ENCODE measurements at places on chromosomes 3 and 15.

DNA sequence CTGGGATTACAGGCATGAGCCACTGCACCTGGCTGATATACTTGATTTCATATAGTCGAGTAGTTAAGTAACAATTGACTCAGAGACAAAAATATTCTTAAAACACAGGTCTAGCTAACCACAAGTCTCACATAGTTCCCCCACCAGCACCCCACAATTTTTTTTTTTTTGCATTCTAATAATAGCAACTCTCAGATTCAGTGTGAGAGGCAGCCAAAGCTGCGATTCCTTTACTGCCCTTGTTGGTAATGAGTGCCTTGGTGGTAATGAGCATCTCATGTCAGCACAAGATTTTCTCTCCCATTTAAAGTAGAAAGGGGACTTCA, 72.5 kb downstream of the WWTR1 start:
- DNase-seq: no peak

- DNase-seq: no peak
These were observed 534.2 kb downstream of the NSUN3 start for GRCh38 chr3:94596887-94597566.

DNA sequence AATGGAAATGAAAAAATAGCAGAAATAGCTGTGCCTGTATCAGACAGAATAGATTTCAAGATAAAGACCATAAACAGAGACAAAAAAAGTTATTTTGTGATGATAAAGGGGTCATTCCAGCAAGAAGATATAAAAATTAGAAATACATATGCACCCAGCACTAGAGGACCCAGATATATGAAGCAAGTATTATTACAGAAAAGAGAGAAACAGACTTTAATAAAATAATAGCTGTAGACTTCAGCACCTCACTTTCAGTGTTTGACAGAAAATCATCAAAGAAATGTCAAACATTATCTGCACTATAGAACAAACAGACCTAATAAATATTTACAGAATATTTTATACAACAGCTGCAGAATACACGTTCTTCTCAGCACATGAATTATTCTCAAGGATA, 783.7 kb downstream of the PLOD2 start:
- no peak for DNase-seq

- no peak for DNase-seq
These were observed 5.4 kb downstream of the OXSR1 start for GRCh38 chr3:38170722-38171121.

- DNase-seq: no peak
These were observed 37.8 kb downstream of the LSM3 start for GRCh38 chr3:14216257-14217048.

DNA sequence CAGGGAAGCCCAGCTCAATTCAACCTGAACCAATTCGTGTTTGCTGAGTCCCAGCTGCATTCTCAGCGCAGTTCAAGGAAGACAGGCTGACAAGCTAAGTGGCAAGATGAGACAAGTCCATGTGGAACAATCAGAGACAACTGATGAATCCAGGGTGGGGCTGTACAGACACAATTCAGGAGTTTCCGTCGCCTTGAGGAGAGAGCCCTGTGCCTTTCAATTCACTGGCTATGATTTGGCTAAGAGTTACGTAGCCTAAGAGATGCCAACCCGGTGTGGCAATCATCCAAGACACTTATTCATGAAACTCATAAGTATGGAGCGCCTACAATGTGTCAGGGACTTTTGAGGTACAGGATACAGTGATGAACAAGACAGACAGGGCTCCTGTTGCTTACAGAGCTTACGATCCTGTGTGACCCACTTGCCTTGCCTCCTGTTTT, 15.5 kb upstream of the ZBED2 start:
- DNase-seq: no peak

DNA sequence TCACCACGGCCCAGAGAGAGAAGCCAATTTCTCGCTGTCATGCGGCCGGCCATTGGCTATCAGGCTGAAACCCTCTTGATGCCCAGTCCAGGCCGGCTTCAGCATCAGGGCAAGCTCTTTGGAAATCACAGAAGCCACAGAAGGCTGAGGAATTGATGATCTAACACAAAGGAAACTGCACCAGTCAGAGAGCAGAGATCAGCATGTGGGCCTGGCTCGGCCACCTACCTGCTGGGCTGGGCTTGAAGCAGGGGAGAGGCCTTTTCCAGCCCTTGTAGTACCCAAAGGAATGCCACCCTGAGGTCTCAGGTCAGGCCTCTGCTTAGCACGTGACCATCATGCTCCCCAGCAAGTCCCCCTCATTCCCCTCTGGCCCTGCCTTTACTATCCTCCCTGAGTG, 119.1 kb downstream of the TLE3 start:
- no peak for DNase-seq

GRCh38 chr3:50515565-50516439, 12.4 kb upstream of the CACNA2D2 start:
- no peak for DNase-seq

- no peak for DNase-seq
These were observed 356.6 kb upstream of the KCNH8 start for GRCh38 chr3:18791752-18792151.

GRCh38 chr3:15267502-15267901, 61.5 kb downstream of the CAPN7 start:
- DNase-seq: no peak

GRCh38 chr3:146912241-146913015, 307.3 kb upstream of the PLSCR5 start:
- peak; percentile 12 for DNase-seq

DNA sequence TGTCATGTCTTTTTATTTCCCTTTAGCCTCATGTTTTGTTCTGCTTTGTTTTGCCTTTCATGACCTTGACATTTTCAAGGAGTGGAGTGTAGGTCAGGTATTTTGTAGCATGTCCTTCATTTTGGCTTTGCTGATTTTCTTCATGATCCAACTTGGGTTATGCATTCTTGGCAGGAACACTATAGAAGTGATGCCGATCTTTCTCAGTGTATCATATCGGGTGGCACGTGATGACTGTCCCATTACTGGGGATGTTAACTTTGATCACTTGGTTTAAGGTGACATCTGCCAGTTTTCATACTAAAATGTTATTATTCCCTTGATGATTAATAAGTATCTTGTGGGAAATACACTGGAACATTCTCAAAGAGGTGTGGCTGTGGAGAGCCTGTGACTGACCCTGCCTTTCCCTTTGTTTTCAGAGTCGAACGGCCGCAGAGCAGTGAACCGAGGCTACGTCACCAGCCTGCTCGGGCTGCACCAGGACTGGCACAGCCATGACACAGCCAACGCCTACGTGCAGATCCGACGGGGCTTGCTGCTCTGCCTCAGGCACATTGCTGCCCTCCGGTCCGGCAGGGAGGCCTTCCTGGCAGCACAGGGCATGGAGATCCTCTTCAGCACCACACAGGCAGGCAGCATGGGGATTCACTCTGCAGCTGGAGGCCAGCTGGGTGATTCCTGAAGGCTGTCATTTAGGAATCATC, 167.7 kb downstream of the AGBL1 start:
- DNase-seq: no peak

DNA sequence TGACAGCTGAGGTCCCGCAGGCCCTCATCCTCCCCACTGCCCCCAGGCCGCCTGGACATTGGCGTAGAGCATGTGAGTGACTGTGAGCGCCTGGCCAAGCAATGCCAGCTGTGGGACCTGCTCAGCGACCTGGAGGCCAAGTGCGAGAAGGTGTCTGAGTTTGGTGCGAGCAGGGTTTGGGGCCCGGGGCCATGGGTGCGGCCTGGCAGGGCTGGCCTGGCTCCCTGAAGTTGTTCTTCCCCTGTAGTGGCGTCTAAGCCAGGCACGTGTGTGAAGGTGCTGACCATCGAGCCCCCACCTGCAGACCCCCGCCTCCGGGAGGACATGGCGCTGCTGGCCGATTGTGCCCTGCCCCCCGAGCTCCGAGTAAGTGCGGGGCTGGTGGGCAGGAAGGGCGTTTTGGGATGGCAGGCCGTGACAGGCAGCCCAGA, 4.2 kb downstream of the ABTB1 start:
- DNase-seq: no peak
